ENCODE measurements at places on chromosomes 11 and 22.

- no peak for DNase-seq
These were observed 133.7 kb downstream of the ETS1 start for GRCh38 chr11:128453444-128454336.

DNA sequence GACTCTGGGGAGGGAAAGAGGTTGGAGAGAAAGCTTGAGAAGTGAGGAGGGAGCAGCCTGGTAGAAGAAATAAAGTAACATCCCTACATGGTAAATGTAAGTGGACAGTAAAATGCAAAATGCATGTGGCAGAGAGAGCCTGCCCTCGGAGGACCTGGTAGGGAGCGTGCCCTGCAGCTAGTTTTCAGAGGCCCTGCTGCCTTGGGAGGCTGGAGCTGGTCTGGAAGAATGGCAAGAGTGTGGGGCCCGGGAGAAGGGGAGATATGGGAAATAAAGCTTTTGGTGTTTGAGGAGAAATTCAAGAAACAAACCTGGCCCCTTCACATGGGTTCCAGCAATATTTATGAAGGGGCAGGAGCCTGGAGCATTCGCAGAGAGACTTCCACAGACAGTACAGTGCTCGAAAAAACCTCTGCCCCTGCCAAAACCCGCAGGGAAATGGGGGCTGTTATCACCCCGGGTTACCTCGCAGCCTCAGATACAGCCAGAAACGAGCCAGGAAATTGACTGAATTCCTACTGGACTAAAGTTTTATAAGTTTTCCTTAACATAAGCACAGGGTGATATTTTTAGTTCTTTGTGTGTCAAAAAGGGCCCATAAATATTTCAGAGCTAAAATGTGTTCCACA lies 363.0 kb downstream of the TENM4 start:
- DNase-seq: no peak

GRCh38 chr11:18144243-18144642 lies 11.9 kb downstream of the MRGPRX3 start:
- DNase-seq: no peak

- no peak for DNase-seq
These were observed 32.9 kb downstream of the MEI1 start for GRCh38 chr22:41732096-41732772.

GRCh38 chr22:25930788-25931310 lies 188.9 kb downstream of the MYO18B start:
- no peak for DNase-seq

- no peak for DNase-seq
These were observed 25.7 kb upstream of the CHKA start for GRCh38 chr11:68146704-68147474.

DNA sequence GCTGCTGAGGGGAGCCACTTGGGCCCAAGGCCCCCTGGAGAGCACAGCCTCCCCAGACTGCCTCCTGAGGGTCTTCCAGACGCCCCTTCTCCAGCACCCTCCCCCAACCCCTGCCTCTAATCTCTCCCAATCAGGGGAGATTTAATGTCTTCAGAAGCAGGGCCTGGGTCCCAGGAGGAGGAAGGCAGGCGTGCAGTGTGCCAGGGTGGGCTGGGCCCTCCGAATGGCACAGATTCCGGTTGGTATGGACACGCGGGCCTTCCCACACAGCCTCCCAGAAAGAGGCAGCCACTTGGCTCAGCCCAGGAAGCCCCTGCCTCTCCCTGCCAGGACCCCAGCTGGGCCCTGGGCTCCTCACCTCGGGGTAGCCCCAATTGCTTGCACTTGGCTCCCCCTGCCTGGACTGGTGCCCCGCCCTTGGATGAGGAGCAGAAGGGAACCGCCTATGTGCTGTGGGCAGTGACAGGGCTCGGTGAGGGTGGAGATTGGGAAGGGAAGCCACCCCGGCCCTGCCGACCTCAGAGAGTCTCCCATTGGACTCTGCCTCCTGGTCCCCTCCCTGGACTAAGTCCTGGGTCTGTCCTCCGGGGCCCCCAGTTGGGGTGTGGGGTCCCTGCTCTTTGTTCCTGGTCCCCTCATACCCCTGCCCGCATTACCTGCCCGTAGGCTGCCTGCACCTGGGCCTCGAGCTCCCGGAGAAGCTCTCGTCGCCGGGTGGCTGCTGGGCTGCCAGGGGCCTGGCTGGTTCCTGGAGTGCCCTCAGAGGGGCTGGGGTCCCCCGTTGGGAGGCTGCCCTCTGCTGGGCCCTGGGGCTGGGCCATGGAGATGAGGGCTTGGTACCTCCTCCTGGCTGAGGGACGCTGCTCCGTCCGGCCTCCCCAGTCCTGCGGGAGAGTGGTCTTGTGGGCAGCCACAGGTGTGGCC lies 572 bp upstream of the CABP2 start:
- DNase-seq: no peak

GRCh38 chr11:59901306-59901705 lies 22.7 kb downstream of the OOSP3 start:
- DNase-seq: no peak

- no peak for DNase-seq
These were observed 60.4 kb downstream of the MCHR1 start for GRCh38 chr22:40739721-40740120.

GRCh38 chr11:112734207-112734606 lies 227.0 kb upstream of the NCAM1 start:
- no peak for DNase-seq

GRCh38 chr11:45048313-45048841 lies 97.7 kb upstream of the TP53I11 start:
- no peak for DNase-seq

- DNase-seq: no peak
These were observed 6.9 kb downstream of the LDHC start for GRCh38 chr11:18419040-18419439.

DNA sequence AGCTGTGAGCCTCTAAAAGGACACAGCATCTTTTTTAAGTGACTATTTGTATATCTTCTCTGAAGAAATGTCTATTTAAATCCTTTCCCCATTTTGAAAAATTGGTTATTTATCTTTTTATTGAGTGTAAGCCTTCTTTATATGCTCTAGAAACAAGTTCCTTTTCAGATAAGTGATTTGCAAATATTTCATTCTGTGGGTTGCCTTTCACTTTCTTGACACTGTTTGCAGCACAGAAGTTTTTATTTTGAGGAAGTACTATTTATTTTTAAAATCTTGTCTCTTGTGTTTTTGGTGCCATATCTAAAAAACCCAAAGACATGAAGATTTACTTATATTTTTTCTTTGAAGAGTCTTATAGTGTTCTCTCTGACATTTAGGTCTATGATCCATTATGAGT lies 40.1 kb upstream of the LYVE1 start:
- no peak for DNase-seq

GRCh38 chr22:49760280-49760629 lies 67.4 kb downstream of the BRD1 start:
- no peak for DNase-seq

- DNase-seq: no peak
These were observed 33.2 kb downstream of the C22orf31 start for GRCh38 chr22:29028468-29028867.

GRCh38 chr11:84890676-84891075 lies 736.5 kb downstream of the DLG2 start:
- DNase-seq: no peak

GRCh38 chr11:10041748-10042446 lies 252.1 kb downstream of the SBF2 start:
- DNase-seq: no peak

GRCh38 chr11:19953909-19954308 lies 206.4 kb downstream of the DBX1 start:
- DNase-seq: no peak

DNA sequence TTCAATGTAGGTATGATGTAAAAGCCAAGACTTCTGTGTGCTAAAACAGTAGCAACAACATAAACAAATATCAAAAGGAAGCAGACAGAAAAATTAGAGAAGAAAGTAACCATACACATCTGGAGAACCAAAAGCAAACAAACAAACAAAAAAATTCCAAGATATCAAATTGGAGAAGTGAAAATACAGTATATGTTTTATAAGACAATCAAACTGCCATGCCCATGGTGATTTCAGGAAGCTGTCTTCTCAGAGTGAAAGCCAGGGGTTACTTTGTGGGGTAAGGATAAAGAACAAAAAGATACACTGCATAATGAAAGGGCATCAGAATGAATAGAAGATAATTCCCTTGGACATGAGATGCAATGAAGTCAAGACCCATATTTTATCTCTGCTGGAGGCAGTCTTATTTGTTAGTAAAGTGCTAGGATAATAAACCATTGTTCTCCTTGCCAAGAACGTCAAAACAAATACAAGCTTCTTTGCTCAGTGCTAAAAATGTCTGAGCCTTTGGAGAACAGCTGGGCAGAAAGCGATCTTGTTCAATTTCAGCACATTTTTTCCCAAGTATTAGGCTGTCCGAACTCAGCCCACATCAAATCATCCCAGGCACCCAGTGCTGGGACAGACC lies 38.1 kb upstream of the LDLRAD3 start:
- DNase-seq: no peak

GRCh38 chr22:24096758-24097115 lies 84.5 kb upstream of the SUSD2 start:
- no peak for DNase-seq

- DNase-seq: no peak
These were observed 10.5 kb downstream of the PAX6 start for GRCh38 chr11:31800398-31801265.

Data from activated CD4-positive, alpha-beta T cell treated with anti-CD3 and anti-CD28 coated beads, Interleukin-2, amount 50 U/mL, for 1 hour (primary cell).